Activated T-cell treated with anti-CD3 and anti-CD28 coated beads, Interleukin-2, amount 50 U/mL, for 24 hours (primary cell): ENCODE measurements at places on chromosomes 7 and 10.

- DNase-seq: no peak
Measured at GRCh38 chr10:62652564-62652963, 152.0 kb upstream of the ADO start.

- DNase-seq: no peak
Measured at GRCh38 chr10:128497660-128498377, 371.6 kb upstream of the MKI67 start.

DNA sequence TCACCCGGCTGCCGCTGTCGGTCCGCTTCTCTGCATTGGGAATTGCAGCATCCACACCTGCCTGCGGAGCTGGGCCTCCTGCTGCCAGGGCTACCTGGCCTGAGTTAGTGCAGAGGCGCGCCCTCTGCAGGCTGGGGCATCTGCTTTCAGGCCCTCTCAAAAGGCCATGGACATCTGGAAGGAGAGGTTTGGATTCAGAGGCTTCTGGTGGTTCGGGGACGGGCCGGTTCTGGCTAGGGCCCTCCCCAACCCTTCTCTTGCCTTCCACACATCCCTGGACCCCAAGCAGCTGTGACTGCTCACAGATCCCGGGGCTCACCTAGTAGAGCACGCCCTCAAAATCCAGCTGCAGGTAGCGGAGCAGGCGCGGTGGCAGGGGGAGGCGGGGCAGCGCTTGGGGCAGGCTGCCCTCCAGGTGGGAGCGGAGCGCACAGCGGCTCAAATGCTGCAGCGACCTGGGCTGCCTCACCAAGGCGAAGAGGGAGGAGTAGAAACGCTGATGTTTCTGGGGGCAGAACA is 8.4 kb upstream of the GBX1 start:
- no peak for DNase-seq

GRCh38 chr10:5589661-5590511 is 65.1 kb downstream of the CALML3 start:
- DNase-seq: no peak

- DNase-seq: no peak
Measured at GRCh38 chr10:89639326-89639725, 5.7 kb downstream of the PANK1 start.

DNA sequence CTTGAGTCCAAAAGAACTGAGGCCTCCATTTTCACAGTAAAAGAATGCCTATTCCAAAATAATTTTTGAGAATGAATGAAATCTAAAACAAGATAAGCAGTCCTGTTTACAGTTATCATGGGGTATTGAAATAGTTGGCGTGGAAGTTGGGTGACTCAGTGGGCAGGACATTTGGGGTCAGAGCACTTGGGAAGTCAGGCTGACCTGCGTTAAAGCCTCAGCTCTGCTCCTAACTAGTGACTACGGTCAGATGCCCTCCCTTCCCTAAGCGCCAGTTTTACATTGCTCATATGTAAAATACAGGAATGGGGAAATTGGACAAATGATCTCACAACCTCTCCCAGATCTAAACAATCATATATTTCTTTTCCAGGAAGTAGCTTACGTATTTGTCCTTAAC is 2.3 kb upstream of the PAPSS2 start:
- DNase-seq: no peak

DNA sequence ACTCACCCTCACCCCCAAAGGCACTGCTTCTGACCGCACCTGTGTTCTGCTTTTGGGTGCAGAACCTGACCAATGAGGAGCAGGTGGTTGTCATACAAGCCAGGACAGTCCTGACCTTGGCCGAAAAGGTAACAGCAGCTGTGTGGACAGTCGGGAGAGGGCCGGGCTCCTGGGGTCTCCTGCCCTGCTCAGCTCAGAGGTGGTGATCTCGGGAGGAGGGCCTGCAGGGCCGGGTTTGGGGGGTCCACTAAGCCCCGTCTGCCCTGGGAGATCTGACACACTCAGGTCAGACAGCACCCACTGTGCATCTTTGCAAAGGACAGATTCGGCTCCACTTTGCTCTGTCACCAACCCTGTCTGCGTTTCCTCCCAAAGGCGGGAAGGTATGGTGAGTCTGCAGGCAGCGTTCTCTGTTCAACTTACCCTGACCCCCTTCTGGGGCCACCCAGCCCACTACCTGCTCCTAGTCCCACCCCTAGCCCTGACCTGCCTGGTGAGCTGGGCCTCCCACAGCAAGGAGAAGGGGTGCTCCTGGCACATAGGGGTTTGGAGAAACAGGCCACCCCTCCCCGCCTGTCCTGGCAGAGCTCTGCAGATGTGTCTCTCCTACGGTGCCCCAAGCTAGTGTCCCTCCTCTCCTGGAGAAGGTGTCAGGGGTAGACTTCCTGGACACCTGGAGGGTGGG is 33.7 kb upstream of the DPYSL4 start:
- no peak for DNase-seq

- DNase-seq: no peak
Measured at GRCh38 chr10:18797286-18797685, 138.1 kb downstream of the ARL5B start.

DNA sequence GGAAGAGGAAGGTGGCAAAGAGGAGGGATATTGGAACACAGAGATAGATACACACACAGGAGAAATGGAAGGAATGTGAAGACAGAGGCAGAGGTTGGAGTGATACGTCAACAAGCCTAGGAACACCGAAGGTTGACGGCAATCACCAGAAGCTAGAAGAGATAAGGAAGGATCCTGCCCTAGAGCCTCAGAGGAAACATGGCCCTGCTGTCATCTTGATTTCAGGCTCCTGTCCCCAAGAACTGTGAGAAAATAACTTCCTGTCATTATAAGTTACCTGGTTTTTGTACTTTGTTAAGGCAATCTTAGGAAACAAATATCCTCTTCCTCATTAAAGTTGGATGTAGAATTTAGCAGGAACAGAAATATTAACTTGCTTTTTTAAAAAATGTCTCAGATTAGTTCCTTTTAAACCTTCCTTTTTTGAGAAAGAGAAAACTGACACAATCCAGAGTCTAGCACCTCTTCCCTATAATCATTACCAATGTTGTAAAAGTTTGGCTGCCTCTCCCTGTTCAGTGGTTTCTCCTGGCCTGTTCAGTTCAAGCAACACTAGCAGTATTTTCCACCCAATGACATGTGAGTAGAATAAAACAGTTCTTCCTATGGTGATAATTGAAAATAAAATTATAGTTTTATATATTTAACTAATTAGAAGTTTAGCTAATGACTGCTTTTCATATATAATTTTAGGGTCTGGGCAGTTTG is 28.8 kb upstream of the GNAI1 start:
- DNase-seq: no peak

DNA sequence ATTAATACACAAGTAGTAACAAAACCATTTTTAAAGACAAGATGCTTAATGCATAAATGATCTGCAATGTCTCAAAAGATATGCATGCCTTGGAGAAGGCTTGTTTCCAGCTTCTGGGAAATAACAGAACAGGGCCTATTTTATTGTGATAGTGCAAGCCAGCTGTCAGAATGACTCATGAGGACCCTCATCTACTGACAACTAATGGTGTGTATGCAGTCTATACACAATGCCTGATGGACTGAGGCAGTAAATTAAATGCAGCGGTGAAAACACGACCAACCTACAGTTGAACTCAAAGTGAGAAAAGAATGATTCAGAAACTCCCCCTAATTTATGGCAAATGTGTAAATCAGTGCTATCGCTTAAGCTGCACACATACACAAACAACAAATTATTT is 46.3 kb downstream of the VPS41 start:
- no peak for DNase-seq

DNA sequence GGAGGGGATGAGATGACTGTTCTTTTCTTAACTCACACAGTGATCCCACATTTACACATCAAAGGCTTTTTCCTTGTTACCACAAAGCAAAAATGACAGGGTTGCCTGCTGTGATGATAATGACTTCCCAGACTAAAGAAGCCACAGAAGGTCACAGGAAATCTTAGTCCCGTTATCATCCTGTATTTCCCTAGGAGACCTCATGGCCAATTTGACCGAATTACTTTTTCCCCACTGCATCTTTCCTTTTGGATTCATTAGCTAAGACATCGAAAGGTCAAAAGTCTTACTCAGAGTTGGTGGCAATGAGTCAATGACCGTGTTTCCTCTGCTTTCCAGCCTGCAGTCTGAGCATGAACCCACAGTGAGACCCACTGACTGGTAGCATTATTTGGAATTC is 130.1 kb upstream of the INHBA start:
- no peak for DNase-seq

GRCh38 chr10:97800474-97800873 is 28.7 kb upstream of the SFRP5 start:
- no peak for DNase-seq

DNA sequence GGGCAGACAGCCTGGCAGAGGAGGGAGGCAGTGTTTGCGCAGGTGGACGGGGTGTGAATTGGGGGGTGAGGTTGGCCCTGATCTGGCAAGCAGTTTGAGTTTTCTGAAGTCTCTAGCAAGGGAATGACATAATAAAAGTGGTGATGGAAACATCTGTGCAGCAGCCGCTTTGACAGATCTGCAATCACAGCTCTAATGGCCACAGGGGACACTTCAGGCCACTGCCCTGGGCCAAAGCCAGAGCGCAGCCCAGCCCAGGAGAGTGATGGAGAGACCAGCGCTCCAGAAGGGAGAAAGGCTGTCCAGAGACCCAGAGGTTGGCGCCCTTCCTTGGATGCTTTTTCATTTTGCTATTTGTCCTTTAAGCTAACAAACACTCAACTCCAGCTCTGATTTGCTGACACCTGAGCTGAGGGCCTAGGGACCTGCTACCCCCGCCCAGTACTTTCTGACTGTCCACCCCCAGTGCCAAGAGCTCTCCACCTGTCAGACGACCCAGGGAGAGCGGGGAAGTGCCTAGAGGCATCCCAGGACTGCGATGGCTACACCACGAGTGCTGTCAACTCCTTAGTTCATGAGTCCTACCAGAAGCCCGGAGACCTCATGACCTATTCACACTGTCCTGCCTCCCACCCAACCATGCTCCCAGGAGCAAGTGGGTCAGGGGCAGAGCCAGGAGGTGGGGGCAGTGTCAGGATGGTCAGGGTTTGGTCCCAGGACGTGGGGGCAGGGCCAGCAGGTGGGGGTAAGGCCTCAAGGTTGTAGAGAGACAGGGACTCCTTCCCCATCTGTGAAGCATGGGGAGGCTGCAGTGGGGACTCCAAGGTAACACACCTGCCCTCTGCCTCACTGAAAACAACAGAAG is 112.6 kb downstream of the PRKAG2 start:
- DNase-seq: no peak

- no peak for DNase-seq
Measured at GRCh38 chr10:24685958-24686540, 37.6 kb downstream of the ARHGAP21 start.

GRCh38 chr7:120714945-120715344 is 143.0 kb downstream of the TSPAN12 start:
- DNase-seq: no peak

DNA sequence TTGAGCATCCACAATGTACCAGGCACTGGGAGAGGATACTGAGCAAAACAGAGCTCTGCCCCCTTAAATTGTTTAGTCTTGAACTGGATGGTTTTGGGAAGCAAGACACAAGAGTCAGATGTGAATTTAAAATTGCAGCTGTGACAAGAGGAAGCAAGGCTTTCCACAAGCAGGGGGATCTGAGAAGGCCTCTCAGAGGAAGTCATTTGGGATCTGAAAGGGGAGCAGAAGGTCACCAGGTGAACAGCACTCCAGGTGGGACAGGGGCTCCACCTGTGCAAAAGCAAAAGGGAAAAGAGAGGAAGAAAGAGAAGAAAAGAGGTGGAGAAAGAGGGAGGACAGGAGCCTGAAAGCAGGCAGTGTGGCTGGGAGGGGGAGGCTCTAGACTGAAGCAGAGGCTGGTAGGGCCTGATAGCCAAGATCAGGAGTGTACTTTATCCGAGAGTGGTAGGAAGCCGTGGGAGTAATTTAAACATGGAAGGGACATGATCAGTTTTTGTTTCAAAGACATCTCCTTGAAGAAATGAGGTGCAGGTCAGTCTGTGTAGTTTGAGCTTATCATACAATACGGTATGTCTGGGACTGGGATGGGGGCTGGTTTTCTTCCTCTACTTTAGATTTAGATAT is 76.1 kb upstream of the DUSP5 start:
- no peak for DNase-seq

DNA sequence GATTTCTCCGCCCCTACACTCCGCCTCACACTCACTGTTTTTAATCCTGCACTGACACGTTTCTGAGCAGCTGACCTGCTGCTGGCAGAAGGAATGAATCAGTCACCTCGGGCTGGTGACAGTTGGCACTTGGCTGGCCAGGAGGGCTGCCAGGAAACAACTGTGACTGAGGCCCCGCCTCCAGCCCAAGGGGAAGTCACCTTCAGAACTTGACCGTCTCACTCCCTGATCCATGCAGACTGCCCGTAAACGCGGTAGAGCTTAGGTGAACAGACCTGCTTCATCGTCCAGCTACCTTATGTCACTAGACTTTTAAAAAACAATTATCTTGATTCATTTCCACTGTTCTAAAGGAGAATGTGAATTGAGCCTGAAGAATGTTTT is 107.5 kb downstream of the DOCK1 start:
- no peak for DNase-seq

GRCh38 chr7:76343294-76343930 is 15.4 kb downstream of the YWHAG start:
- DNase-seq: no peak

DNA sequence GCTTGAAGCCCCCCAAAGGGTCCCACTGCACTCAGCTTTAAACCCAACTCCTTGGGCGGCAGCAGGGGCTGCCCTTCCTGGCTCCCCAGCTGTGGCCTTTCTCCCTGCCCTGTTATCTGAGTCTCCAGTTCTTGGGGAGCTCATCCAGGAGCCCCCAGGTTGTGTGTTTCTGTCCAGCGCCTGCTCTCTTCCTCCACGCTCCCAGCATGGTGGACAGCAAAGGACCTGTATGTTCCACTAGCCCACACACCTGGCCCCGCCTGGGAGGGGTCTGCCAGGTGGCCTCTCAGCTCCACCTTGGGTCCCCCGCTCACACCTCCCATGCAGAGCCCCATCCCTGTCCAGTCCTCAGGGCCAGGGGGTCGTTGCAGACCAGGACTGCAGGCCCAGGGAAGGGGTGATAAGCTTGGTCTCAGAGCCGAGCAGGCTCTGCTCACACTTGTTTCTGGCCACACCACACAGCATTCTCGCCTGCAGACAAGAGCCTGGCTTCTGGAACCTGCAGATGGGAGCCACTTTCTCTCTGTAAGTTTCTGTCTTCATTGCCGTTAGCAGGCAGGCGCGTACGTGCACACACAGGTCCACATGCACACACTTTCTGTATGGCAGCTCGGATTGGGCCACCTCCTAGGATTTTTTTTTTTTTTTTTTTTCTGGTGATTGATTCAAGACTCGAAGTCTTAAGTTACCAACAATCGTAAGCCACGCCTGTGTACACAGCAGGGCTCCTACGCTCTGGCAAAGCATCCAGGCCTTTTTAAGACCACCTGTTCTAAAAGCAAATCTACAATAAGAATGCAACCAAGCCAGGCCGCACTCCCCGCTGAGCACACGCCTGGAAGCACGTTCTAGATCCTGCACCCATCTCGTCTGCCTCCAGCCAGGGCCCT is 104.6 kb downstream of the CYTH3 start:
- DNase-seq: no peak

- no peak for DNase-seq
Measured at GRCh38 chr10:101028446-101029337, 2.2 kb downstream of the PDZD7 start.

- no peak for DNase-seq
Measured at GRCh38 chr10:86724445-86724844, 32.0 kb upstream of the BMPR1A start.
